ENCODE measurements at places on chromosomes 6 and 20.

DNA sequence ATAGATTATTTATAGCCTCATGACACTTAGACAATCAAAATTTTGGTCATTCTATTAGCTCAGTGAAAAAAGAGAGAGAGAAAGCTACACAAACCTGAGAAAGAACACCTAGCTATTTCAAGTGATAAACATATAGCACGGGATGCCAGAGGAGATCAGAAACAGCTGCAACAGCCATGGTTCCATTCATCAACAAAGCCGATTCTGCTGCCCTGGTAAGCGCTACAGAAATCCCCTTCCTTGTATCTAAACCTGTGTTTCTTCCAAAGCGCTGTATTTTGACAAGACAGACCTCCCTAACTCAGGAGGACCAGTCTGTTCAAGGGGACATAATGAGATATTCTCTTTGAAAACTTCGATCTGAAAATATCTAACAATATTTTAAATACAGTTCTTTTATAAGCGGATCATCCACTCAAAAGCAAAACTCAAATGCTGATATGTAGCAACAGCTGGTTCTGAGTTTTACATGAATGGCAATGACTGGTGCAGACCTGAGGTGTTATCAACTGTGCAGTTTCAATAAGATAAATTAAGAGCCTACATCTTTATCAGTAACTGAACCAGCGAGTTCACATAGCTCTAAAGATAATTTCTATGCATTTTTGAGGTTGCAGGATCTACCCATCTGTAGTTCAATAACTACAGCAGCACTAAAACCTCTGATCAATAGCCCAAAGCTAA lies 447.8 kb downstream of the FRK start:
- no peak for DNase-seq

DNA sequence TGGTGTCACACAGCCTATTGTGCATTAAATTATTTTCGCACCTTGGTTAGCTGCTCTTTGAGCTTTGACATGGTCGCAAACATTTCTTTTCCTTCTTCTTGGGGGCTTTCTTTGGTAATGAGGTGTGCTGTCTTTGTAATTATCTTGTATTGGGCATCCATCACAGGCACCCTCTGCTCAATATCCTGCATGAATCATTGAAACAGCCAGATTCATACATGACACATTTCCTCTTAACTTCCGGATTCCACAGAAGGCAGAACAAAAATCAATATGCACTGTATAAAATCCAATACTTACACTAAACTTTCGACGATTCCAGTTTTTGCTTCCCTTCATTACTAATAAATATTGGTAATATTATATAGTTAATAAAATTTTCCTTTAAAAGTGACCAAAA lies 175.6 kb downstream of the SYNE1 start:
- DNase-seq, result no peak

GRCh38 chr6:157239671-157240058 lies 83.7 kb downstream of the TMEM242 start:
- DNase-seq, result no peak

- DNase-seq, result no peak
Measured at GRCh38 chr20:63617092-63617875, 9.6 kb downstream of the GMEB2 start.

DNA sequence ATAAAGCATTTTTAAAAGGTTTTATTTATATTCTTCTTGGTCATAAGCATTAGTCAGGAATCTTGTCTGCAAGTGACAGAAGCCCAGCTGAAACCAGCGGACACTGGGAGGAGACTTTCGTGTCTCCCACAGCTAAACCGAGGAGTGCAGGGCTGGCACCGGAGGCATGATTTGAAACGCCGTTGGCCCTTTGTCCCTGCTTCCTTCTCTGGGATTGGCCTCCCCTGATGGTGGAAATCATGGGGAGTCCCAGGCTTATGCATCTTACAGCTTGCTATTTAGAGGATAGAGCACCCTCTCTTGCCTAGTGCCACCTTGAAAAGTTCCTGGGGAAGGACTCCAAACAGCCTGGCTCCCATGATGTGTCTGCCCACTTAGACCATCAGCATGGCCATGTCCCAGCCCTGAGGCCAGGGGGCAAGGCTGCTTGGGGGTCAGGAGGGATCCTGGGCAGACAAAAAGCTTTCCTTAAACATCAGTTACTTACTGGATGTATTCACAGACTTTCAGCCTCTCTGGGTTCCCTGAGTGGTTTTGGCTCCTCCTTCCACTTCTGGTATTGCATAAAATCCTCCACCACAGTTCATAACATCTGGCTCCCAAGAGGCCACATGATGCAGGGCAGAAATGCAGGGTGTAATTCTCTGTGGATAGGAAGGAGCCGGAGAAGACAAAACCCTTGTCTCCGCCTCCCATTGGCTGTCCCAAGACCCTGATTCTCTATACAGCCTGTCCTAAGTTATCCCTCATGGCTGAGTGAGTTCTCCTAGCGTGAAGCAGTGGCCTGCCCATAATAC lies 49.3 kb upstream of the INSM1 start:
- no peak for DNase-seq

Measured in activated CD4-positive, alpha-beta T cell treated with anti-CD3 and anti-CD28 coated beads, Interleukin-2, amount 50 U/mL, for 24 hours (primary cell).